ENCODE measurements at places on chromosomes 5 and 9.

DNA sequence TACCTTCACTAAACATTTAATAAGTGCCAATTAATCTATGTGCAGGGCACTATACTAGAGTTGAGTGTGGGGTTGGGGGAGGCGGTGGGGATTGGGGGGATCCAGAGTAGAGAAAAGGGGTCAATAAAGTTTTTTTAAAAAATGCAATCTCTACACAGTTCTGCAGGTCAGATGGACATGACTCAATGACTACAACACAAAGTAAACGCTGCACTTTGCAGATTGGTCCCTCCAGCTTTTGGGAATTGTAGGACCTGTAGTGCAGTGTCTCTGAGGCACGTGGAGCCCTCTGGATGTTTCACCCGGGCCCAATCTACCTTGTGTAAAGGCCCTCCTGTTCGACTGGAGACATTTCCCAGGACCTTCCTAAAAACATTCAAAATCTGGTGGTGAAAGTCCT is 43.5 kb downstream of the SEMA6A start:
- DNase-seq = no peak

GRCh38 chr5:36777105-36777757 is 99.3 kb upstream of the NIPBL start:
- no peak for DNase-seq

- no peak for DNase-seq
Measured at GRCh38 chr5:39106322-39106721, 32.1 kb upstream of the RICTOR start.

DNA sequence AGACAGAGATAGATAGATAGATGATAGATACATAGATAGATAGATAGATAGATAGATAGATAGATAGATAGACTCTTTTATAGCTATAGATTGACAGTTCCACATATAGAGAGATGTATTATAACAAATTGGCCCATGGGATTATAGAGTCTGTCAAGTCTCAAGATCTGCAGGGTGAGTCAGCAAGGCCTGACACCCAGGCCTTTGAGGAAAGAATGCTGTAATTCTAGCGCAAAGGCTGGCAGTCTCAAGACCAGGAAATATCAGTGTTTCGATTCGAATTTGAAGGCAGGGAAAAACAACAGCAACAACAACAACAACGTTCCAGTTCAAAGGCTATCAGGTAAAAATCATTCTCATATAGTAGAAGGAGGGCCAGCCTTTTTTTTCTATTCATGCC is 339.2 kb upstream of the CDH9 start:
- DNase-seq = no peak

GRCh38 chr9:34254141-34254913 is 74.7 kb downstream of the KIF24 start:
- DNase-seq = no peak
